ENCODE measurements at places on chromosomes 11 and 22.
A peak's percentile ranks its signal among the peaks of the same experiment; 100 is the strongest.

DNA sequence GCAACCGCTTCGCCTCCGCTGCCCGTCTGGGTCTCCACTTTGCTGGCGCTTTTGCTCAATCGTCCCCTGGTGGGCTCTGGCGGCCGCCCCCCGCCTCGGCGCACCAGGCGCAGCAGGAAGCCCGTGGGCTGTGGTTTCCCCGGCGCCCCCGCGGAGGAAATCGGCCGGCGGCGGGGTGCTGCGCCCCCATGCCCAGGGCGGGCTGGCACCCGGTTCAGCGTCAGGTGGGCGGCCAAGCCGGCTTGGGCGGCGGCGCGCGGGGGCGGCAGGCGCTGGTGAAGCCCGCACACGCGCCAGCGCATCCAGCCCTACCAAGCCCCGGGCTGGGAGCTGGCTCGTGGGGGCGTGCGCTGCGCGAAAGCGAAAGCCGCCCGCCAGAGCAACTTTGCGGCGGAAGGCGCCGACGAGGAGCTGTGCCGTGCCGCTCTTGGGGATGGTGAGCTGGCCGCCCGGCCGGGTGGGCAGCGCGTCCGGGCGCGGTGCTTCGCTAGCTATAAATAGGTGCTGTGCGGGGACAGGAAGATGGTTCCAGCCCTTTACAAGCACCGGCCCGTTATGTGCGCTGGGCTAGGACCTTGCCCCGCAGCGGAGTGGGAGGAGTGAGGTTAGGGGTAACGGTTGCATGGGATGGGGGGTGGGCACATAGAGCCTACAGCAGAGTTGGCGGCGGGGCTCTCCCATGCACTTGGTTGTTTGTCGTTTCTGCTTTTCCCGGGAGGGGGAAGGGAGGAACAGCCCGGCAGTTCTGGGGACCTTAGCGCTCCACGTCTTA is 25.0 kb upstream of the SUSD2 start:
- peak; percentile 81 for DNase-seq

GRCh38 chr11:41245704-41246398 is 213.6 kb downstream of the LRRC4C start:
- DNase-seq, result no peak

GRCh38 chr11:75246671-75247350 is 6.2 kb downstream of the TPBGL start:
- DNase-seq, result no peak

- no peak for DNase-seq
Measured at GRCh38 chr11:86668929-86669328, 3.5 kb downstream of the ME3 start.

DNA sequence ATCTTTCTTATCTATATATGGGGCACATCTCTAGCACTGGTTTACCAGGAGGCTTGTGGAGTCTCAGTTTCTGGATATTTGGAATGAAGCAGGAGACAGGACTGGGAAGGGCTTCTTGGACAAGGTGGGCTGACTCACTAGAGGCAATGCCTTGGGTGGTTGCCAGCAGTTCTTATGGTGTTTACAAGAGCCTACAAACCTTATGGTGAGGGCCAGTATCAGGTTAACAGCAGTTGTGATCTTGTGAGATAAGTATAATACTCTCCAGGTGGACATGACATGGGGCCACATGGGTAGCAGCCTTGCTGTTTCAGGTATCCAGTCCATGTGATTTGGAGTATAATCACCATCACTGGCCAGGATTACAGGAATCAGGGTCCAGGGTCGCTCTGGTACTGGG is 10.2 kb downstream of the FUT4 start:
- no peak for DNase-seq

DNA sequence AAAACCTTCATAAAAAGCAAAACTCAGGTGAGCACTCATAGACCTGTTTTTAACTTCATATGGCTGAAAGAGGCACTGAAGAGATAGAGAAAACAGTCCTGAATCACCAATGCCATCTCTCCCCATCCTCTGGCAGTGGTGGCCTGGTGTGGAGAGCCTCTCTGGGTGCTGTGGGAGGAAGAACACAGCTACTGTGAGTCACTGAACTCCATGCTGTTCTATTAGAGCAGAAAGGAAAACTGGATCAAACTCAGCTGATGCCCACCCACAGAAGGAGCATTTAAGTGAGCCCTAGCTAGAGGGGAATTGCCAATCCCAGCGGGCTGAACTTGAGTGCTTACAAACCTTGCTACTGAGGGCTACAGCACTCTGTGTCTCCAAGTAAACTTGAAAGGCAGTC is 115.3 kb upstream of the SESN3 start:
- no peak for DNase-seq

DNA sequence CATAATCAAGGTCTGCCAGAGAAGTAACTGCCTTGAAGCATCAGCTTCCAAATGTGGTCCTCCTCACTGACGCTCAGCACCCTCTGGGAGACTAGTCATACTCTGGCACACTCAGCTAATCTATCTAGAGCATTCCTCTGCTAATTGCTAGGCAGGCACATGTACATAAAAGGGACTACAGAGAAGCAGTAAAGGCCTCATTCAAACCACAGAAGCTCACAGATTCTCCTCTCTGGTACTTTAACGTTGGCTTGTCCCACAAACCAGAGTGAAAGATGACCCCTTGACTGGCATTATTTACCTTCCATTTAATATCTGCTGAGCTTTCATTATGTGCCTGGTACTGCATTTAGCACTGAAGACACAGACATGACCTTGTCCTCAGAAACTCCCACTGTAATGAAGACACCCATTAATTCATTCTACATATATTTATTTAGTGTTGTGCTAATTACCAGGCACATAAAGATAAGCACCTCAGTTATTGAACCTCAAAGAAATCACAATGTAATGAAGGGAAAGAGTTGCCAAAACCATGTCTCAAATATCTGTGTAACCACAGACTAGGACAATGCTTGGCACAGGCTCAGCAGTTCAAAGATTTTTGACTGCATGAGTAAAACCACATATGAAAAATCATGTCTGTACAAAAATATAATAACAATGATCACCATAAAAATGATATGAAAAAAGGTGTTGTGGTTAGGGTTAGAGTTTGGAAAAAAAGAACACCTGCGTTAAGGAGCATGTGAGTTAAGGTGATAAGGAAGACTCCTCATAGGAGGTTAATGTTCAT is 550.4 kb downstream of the DLG2 start:
- peak; percentile 76 for DNase-seq

GRCh38 chr22:36966851-36967540 is 52.3 kb downstream of the TST start:
- DNase-seq, result no peak

GRCh38 chr11:104142698-104143097 is 21.2 kb downstream of the PDGFD start:
- no peak for DNase-seq

- no peak for DNase-seq
Measured at GRCh38 chr22:48242461-48242864, 1480.0 kb downstream of the TBC1D22A start.

DNA sequence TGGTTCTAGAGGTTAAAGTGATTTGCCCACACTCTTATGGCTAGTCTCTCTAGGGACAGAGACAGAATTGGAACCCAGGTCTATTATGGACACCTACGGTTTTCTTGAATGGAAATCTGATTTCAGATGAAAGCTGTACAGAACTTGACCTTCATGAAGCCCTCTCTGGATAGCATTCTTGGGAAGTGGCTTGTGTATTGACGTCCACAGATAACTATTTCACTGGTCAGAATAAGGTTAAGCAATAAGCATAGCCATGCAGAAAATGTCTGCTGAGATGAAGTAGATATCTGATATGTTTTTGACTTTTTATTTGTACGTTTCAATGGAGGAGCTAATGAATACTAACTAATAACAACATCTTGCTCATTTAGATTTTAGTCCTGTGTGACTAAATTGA is 1.1 kb downstream of the TLCD5 start:
- no peak for DNase-seq

DNA sequence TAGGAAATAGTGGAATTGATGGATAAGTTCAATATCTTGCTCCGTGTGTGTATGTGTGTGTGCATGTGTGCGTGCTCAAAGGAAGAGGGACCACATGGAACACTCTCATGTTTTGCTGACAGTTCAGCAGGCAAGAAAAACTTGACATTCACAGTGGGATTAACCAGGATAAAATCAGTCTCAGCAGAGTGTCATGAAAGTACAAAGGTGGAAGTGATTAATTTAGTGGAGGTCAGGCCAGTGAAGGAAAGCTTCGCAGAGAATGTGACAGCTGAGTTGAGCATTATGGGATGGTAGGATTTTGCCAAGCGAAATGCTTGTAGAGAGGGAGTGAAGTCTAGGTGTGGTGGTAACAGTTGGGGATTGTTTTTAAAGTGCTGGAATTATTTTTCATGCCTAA is 15.7 kb upstream of the FBXO3 start:
- no peak for DNase-seq

DNA sequence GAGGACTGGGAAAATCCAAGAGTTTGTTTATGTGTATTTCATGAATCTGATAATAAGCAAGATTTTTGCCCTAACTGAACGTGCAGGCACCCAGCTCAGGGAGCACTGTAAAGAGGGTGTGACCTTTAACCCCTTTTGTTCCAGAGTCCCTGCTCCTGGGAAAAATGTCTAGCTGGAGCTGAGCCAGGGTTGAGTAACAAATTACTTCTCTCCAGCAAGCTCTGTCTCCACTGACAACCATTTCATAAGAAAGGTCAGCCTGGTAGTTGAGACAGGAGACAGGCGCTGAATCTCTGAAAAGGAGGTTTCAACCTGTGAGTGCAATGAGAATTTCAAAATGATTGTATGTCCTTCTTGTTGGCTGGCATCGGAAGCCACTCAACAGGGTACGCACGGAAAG is 156.4 kb upstream of the NARS2 start:
- DNase-seq, result no peak

DNA sequence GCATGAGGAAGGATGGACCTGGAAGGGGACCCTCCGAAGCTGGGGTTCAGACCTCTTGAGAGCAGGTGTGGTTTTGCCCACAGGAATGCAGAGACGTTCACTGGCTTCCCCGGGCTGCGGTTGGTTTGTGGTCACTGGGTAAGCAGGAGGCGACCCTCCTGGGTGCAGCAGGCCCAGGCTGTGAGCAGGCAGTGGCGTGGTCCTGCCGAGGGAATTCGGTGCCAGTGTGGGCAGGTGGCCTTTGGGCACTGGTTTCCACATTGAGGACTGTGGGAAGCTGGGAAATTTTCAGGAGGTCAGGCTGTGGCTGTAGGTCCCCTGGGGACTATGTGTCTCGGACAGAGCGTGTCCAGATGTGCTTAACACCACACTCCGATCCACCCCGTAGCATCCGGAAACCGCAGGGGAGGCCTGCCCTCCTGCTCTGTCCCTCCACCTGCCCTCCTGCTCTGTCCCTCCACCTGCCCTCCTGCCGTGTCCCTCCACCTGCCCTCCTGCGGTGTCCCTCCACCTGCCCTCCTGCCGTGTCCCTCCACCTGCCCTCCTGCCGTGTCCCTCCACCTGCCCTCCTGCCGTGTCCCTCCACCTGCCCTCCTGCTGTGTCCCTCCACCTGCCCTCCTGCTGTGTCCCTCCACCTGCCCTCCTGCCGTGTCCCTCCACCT is 27.5 kb downstream of the TPCN2 start:
- no peak for DNase-seq

GRCh38 chr11:75689863-75690609 is 21.2 kb upstream of the MAP6 start:
- DNase-seq, result no peak

GRCh38 chr22:26525946-26526564 is 13.8 kb upstream of the TFIP11 start:
- DNase-seq, result no peak

DNA sequence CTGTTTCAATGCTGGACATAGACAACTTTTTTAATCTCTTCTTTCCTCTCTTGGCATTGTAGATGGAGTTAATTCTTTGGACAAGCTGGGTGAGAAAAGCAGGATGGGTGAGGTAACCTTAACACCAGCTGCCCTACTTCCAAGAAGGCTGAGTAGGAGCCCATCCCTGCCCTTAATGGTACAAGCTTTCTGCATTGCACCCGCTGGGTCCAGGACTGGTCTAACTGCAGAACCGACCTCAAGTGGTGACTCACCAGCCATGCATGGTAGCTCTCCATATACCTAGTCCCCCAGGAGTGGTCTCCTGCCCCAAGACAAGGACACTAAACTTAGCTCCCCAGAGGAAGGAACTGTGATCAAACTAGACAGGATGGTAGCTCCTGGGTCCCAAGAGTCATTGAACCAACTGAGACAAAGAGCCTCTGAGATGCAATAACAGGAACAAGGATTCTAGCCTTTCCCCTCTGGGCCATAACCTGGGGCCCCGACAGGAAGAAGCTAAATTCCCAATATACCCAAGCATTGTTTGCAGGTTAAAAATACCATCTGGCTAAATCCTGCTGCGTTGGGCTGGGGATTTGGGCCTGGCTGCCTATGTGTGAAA is 32.1 kb downstream of the RPL27A start:
- no peak for DNase-seq

DNA sequence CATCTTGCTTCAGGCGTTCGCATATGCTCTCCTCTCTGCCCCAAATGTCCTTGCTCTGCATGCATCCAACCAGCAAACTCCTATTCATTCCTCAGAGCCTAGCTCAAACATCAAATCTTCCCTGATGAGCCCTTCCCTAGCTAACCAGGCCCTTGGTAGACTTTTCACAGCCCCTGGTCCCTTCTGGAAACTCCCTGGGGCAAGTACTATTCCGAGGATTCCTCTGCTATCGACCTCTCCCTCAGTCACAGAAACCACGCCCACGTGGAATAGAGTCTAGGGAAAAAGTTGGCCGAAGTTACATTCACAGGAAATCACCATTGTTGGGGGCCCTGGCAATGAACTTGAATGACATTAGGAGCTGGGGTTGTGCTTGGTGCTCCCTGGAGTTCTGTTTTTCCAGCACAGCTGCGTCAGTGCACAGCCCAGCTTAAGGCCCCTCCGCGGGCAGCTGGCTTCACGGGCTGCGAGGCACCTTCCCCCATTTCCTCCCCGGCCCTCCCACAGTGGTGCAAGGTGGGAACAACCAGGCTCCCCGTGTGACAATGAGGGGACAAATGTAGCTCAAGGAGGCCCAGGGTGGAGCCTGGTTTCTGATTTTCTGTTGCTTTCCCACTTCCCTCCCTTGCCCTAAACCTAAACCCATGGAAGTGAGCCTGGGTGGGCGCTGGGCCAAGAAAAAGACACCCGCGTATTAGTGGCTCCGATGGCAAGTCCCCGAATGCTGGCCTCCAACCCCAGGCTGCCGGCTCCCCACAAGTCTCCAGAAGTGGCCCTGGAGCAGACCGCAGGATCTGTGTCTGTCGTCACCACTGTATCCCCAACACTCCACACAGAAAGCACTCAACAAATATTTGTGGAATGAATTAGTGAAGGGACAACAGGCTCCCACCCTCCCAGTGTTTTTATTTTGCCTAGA is 4.3 kb upstream of the ATP5MGL start:
- DNase-seq, result no peak

- DNase-seq, result no peak
Measured at GRCh38 chr22:31537019-31537535, 40.7 kb downstream of the SFI1 start.

DNA sequence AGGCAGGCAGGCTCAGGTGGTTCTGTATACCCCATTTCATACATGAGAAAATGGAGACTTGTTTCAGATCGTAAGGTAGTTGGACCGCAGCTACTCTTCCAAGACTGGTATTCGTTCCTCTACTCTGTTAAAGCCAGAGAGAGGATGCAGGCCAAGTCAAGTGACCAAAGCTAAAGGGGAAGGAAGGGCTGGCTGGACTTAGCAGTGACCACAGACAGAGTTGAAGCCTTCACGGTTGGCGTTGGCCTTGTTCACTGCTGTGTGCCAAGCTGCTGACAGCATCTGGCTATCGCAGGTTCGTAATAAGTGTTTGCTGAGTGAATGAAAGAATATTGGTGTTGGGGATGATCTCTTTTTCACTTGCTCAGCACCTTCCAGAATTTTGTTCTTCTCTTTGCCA is 64.2 kb downstream of the PTPRJ start:
- DNase-seq, result no peak

GRCh38 chr11:116842909-116843308 is 5.5 kb upstream of the APOA1 start:
- no peak for DNase-seq
